ENCODE measurements at places on chromosomes 5 and 9. TPM values are rescaled to one million over a fixed set of nuclear protein-coding genes. Genes with fewer than 3 reads are reported as not detected.

Gene TLX3
- total RNA-seq: not detected

Gene MOB3B
- 14.1 TPM for total RNA-seq

Gene STPG3
- total RNA-seq: not detected

Gene OR1J2
- not detected for total RNA-seq

Gene SOHLH1
- not detected for total RNA-seq

Gene TMOD1
- total RNA-seq: 0.47 TPM

Gene PRRX2
- total RNA-seq: 9.7 TPM

Gene CTXN3
- not detected for total RNA-seq

Gene WNK2
- total RNA-seq: 6.2 TPM

Gene KIF12
- total RNA-seq: 31.9 TPM

Gene AK3
- 141 TPM for total RNA-seq

Gene CCL27
- not detected for total RNA-seq

Gene SLC9A3
- total RNA-seq: 7.4 TPM

Gene PGM5
- total RNA-seq: 35.2 TPM

Gene MEIKIN
- not detected for total RNA-seq

GRCh38 chr9:6911901-6912638 is 154.3 kb downstream of the KDM4C start:
- DNase-seq: no peak
- H3K27ac ChIP-seq: no peak overlapping the region
- H3K36me3 ChIP-seq: no peaks in the 10 kb centered on the region
- no peak overlapping the region for H3K4me3 ChIP-seq

DNA sequence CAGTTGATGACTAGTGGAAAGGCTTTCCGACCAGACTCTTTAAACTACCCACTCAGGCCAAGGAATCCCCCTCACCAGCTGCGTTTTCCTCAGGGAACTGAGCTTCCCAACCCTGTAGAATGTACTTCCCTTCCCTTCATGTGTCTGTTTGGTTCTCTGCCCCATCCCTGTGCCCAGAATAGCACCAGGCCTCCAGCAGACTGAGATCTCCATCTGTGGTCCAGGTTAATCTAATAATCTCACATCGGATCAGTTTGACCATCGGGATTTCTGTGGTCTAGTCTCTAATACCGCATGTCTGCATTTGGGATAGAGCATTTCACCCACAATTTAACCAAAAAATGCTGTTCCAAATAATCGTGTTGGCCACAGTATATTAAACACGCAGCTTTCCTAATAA is 237.2 kb downstream of the ROR2 start:
- no peaks in the 10 kb centered on the region for H3K27me3 ChIP-seq
- DNase-seq: no peak
- no peak overlapping the region for H3K27ac ChIP-seq

GRCh38 chr5:179414459-179415261 is 69.4 kb upstream of the ADAMTS2 start:
- no peak overlapping the region for H3K27ac ChIP-seq
- H3K27me3 ChIP-seq: no peaks in the 10 kb centered on the region
- H3K4me3 ChIP-seq: no peak overlapping the region

DNA sequence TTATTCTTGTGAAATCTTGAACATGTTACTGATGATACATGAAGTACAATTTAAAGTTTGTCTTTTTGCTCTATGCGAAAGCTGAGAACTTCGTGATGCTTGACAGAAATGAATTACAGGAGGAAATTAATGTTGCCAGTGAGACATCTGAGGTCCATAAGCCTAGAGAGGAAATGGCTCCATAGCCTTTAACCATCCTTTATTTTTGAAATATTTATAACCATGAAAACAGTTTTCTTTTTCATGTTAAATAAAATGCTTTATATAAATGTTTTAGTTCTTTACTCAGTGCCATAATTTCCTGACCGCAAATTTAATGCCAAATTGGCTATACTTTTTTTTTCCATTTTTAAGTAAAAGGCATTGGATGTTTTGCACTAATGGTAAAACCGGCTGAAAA is 29.1 kb downstream of the F2RL2 start:
- no peak overlapping the region for H3K27ac ChIP-seq
- no peak overlapping the region for H3K4me3 ChIP-seq
- H3K36me3 ChIP-seq: no peaks in the 10 kb centered on the region
- H3K4me1 ChIP-seq: no peaks in the 10 kb centered on the region
- H3K27me3 ChIP-seq: no peaks in the 10 kb centered on the region
- DNase-seq: no peak

- no peaks in the 10 kb centered on the region for H3K36me3 ChIP-seq
- H3K27me3 ChIP-seq: no peaks in the 10 kb centered on the region
- no peak for DNase-seq
- no peak overlapping the region for H3K27ac ChIP-seq
Measured at GRCh38 chr9:86464242-86464641, 110.0 kb upstream of the TUT7 start.

- H3K36me3 ChIP-seq: no peaks in the 10 kb centered on the region
- no peak for DNase-seq
- H3K4me3 ChIP-seq: no peak overlapping the region
- no peak overlapping the region for H3K27ac ChIP-seq
- peaks cover 21% of the 10 kb centered on the region for H3K4me1 ChIP-seq
- no peaks in the 10 kb centered on the region for H3K27me3 ChIP-seq
Measured at GRCh38 chr9:129630967-129631673, 5.2 kb downstream of the NTMT1 start.

GRCh38 chr9:4366591-4367330 is 66.9 kb upstream of the GLIS3 start:
- H3K36me3 ChIP-seq: no peaks in the 10 kb centered on the region
- no peaks in the 10 kb centered on the region for H3K27me3 ChIP-seq
- H3K4me1 ChIP-seq: no peaks in the 10 kb centered on the region
- peak; percentile 49 for DNase-seq
- H3K27ac ChIP-seq: no peak overlapping the region
- no peak overlapping the region for H3K4me3 ChIP-seq

- H3K4me3 ChIP-seq: peak overlapping the region; percentile 92
- H3K36me3 ChIP-seq: peaks cover 30% of the 10 kb centered on the region
- H3K27ac ChIP-seq: peak overlapping the region; percentile 13
- H3K4me1 ChIP-seq: peaks cover 29% of the 10 kb centered on the region
- DNase-seq: no peak
Measured at GRCh38 chr5:179620293-179620692, 3.2 kb downstream of the HNRNPH1 start.

DNA sequence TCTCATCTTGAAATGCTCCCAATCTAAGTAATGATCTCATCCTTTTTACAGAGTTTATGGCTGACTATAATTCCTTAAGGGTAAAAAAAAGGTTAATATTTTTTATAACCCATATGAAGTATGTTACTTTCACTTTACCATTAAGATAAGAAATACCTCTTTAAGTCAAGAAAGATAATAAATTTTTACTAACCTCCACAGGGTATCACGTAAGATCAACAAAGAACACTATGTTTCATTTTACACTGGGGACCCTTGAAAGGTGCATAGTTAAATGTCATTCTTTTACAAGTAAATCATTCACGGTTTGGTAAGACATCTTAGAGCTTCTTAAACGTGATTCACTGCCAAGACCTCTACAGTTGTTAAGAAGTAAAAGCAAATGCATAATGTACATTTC is 472.7 kb upstream of the CDH9 start:
- H3K4me1 ChIP-seq: no peaks in the 10 kb centered on the region
- no peak for DNase-seq
- no peaks in the 10 kb centered on the region for H3K27me3 ChIP-seq
- H3K27ac ChIP-seq: no peak overlapping the region
- no peak overlapping the region for H3K4me3 ChIP-seq

DNA sequence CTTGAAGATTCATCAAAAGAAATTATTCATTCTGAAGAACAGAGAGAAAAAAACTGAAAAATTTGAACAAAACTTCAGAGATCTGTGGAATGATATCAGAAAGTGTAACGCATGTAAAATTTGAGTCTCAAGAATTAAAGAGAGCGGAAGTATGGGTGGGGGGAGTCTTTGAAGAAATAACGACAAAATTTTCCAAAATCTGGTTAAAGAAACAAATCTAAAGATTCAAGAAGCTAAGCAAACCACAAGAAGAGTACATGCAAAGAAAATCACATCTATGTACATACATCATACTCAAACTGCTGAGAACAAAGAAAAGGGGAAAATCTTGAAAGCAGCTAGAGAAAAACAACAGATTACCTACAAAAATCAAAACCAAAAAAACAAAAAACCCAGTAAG is 149.4 kb upstream of the TBCA start:
- H3K36me3 ChIP-seq: no peaks in the 10 kb centered on the region
- H3K4me3 ChIP-seq: no peak overlapping the region
- no peaks in the 10 kb centered on the region for H3K4me1 ChIP-seq
- H3K27me3 ChIP-seq: peaks cover 8% of the 10 kb centered on the region

DNA sequence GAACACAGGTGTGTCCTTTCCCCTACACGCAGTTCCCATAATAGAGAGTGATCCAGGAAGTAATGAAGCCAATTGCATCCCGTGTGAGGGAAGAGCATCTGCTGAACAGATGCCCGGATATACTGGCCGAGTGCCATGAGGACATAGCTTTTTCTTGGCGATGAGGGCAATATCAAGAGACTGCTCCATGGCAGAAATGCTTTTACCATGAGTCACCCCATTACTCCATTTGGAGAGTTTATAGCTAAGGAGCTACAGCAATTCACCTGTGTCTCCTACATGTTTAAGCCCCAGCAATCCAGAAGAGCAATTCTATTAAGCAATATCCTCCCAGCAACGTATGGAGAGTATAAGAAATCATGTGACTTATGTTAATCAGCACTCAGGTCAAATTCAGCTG is 222.0 kb upstream of the KLF4 start:
- peak overlapping the region; percentile 72 for H3K27ac ChIP-seq
- peaks cover 3% of the 10 kb centered on the region for H3K4me1 ChIP-seq
- H3K36me3 ChIP-seq: no peaks in the 10 kb centered on the region
- no peak overlapping the region for H3K4me3 ChIP-seq
- DNase-seq: peak; percentile 80
- H3K27me3 ChIP-seq: no peaks in the 10 kb centered on the region

GRCh38 chr9:20087481-20087880 is 298.6 kb upstream of the SLC24A2 start:
- peak; percentile 23 for DNase-seq
- no peak overlapping the region for H3K27ac ChIP-seq
- H3K36me3 ChIP-seq: no peaks in the 10 kb centered on the region
- H3K4me3 ChIP-seq: no peak overlapping the region
- no peaks in the 10 kb centered on the region for H3K4me1 ChIP-seq

GRCh38 chr9:114319147-114319546 is 3.8 kb upstream of the ORM1 start:
- H3K27ac ChIP-seq: no peak overlapping the region
- peaks cover 3% of the 10 kb centered on the region for H3K4me1 ChIP-seq
- H3K4me3 ChIP-seq: no peak overlapping the region
- no peaks in the 10 kb centered on the region for H3K27me3 ChIP-seq
- DNase-seq: no peak

DNA sequence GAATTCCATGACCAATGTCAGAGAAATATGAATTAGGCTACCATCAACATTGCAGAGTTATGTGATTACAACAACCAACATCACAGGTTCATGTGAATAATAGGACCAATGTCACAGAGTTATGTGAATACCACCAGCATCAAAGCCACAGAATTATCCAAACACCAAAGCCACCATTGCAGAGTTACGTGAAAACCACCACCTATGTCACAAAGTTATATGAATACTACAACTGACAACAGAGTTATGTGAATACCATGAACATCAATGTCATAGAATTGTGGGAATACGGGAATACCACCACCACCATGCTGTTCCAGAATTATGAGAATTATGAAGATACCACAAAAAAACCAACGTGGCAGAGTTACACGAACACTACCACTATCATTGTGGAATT is 64.8 kb downstream of the SHC3 start:
- no peaks in the 10 kb centered on the region for H3K36me3 ChIP-seq
- H3K27ac ChIP-seq: no peak overlapping the region
- H3K4me3 ChIP-seq: no peak overlapping the region
- no peaks in the 10 kb centered on the region for H3K27me3 ChIP-seq
- no peak for DNase-seq

DNA sequence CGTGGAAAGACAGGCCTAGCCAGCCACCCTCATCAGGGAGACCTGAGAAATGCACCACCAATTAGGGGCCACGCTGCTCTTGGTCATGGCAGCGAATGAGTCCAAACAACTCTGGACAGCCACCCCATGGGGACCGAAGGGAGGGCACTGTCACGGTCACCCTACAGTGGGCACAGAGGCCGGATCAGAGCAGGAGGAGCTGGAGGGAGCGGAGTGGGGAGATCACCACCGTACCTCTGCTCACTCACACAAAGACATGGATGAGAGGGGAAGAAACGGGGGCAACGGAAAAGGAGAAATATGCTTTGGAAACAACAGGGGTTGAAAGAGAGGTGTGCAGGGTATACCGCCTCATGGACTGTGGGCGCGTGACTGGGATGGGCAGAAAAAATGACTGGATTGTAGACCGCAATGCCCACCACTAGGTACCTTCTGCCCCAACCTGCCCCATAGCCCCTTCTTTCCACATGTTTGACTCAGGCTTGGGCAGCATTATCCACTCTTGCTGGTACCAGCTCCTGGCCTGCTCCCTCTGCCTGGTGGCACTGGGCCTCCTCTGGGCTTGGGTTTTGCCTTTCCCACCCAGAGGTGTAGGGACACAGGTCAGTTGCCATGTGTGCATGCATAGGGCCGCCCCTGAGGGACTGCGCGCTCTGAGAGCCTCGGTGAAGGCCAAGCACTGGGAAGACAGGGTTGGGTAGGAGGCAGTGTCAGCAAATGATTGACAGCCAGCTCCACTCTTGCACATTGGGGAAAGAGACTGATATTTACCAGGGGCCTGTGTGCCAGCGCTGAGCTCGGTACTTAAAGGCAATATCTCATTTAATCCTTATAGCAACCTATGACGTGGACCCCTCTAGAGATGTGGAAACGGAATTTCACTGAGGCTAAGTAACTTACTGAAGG is 76.6 kb downstream of the CRB2 start:
- no peaks in the 10 kb centered on the region for H3K36me3 ChIP-seq
- H3K27ac ChIP-seq: no peak overlapping the region
- H3K27me3 ChIP-seq: no peaks in the 10 kb centered on the region

DNA sequence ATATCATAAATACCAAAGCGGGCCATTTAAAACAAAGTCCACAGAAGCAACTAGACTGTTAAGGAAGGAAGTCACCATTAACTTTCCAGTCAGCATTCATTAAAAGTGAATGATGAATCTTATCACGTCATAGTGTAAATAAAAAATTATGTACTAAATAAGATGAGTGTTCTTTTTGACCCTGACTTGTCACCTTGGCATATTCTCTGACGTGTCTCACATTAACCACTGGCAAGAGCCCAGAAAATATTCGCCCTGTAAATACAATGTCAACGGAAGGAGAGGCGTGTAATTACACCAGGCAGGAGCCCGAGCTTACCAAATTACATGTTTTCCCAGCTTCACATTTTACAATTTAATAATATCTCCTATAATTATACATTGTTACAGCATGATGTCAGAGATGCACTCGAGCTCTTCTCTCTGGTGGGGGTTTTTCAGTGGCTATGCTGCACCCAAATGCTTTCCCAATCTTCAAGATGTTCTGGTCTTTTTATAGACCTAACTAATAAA is 29.3 kb upstream of the UBE2QL1 start:
- H3K36me3 ChIP-seq: no peaks in the 10 kb centered on the region
- no peak overlapping the region for H3K4me3 ChIP-seq
- DNase-seq: no peak
- H3K27ac ChIP-seq: no peak overlapping the region
- H3K27me3 ChIP-seq: no peaks in the 10 kb centered on the region

Data from hepatocyte (in vitro differentiated cells).